ENCODE measurements at places on chromosomes 13 and 19.

DNA sequence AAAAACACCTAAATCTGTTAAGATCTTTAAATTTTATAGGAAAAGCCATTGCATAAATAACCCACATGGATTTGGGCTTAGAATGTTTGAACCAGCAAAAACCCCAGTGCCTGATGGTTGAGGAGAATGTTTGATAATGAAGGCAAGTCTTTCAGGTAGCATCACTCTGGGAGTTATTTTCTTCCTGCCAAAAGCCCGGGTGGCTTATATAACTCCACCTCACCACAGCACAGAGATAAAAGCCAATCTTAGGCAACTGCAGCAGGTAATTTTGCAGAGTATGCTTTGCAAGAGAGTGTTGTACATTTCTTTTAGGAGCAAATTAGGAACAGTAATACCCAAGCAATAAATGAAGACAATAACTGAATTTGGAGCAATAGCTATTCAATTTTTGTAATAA, 7.8 kb upstream of the WASF3 start:
- no peak for DNase-seq

DNA sequence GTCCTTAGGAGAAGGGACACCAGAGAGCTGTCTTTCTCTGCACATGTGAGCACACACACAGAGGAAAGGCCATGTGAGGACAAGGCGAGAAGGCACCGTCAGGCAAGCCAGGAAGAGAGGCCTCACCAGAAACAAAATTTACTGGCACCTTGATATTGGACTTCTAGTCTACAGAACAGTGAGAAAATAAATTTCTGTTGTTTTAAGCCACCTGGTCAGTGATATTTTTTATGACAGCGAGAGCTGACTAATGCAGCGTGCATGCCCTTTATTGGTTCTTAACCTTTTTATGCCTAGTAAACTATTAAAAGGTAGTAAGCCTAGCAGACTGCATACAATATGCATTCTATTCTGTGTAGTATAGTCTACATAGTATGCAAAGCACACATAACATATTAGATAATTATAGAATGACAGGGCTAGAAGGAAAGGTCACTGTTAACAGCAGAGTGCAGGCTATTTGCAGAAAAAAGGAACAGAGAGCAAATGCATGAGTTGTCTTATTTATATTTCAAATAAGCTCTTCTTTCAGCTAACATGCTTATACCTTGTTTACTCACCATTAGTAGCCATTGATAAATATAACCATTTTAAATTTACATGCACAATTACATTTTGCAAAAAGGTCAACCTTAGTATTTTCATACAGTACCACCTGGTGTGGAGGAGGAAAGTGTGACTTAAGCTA, 25.2 kb upstream of the KATNAL1 start:
- no peak for DNase-seq

DNA sequence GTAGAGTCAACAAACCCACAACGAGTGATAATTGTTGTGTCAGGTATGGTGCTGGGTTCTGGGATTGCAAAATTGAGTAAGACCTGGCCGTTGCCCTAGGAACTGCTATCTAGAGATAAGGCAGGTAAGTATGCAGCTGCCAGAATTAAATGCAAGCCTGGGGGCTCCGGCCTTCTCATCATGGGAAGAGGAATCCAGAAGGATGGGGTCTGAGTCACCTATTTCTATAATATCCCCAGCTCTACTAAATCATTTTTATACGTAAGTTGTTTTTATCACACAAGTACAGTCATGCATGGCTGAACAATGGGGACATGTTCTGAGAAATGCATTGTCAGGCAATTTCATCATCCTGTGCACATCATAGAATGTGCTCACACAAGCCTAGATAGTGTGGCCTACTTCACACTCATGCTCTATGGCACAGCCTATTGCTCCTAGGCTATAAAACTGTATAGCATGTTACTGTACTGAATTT, 203.0 kb downstream of the KLF5 start:
- no peak for DNase-seq

DNA sequence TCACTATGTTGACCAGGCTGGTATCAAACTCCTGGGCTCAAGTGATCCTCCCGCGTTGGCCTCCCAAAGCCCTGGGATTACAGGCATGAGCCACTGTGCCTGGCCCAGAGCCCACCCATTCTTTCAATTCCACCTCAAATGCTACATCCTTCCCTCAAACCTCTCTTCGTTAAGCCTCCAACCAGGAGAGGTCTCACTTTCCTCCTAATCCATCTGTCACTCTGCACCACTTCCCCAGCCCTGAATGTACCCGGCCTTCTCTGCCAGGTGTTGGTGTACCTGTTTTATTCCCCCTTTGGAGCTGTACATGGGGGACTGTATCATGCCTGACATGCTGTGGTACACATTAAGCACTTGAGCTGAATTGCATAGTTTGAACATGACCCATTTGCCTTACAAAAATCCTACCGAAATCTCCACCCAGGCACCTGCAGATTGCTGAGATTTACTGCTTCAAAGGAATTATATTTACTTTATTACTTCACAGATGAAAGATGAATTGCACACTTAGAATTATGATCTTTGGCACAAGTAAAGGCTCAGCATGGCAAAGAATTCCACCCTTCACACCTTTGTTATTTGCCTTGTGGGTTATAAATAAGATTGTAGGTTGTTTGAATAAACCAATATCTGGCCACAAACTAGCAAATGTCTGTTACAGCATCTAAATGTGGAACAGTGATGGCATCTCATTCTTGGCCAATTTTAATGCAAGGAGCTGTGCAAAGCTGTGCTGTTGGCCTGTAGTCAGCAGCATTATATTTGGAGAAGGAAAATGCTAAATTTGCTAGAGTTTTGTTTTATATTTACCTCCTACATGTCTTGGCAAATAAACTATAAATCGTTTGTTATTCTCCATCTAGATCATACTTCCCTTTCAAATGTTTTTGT, 15.6 kb upstream of the WASF3 start:
- DNase-seq, result no peak

DNA sequence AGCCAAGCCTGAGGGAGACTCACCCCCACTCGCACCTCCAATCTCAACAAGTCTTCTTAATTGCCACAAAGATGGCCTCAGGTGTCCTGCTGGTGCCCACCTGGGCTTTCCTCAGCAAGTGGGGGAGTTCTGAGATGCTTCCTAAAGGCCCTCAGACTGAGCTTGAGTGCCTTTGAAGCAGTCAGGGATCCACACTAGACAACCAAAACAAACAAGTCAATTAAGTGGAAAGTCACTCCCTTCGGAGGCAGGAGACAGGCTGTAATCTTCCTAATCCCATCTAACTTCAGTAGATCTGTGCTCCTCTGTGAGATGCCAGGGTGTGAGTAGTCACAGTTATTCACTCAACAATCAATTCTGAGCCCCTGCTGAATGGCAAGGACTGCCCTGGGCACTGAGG, 68.3 kb upstream of the SERP2 start:
- DNase-seq, result no peak

DNA sequence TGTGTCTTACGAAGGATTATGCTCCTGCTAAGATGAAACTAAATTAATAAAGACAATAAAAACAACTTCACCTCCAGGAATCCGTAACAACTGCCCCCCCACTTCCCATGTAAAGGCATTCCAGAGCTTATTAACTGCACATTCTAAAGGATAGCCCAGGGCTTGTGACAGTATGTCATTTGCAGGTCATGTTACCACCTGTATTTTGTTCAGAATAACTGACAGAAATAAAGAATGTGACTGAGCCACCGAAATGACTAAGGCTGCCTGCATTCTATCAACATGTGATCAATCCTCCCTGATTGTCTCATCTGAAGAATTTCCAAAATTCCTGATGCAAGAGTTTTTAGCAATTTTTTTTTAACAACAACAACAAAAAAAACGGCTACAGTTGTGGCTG, 117.2 kb downstream of the MIPEP start:
- DNase-seq, result no peak

- DNase-seq, result no peak
These were observed 97.7 kb downstream of the GNG7 start for GRCh38 chr19:2604747-2605329.

DNA sequence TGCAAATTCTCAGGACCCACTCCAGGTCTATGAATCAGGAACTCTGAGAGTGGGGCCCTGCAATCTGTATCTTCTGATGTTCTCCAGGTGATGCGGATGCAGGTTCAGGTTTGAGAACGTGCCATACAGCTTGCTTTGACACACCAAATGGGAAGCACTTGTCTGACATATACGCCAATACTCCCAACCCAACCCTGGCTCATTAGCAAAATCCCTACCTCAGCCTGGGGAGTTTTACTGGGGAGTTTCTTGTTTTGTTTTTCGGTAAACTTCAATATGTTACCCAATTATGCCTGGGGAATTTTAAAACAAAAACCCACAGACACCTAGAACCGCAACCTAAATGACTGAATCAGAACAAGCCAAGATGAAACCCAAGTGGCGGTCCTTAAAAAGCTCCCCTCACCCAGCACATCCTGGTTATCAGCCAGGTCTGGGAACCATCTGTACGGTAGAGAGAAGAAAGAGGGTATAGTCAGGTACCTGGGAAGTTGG, 41.2 kb downstream of the ABCC4 start:
- DNase-seq, result no peak

DNA sequence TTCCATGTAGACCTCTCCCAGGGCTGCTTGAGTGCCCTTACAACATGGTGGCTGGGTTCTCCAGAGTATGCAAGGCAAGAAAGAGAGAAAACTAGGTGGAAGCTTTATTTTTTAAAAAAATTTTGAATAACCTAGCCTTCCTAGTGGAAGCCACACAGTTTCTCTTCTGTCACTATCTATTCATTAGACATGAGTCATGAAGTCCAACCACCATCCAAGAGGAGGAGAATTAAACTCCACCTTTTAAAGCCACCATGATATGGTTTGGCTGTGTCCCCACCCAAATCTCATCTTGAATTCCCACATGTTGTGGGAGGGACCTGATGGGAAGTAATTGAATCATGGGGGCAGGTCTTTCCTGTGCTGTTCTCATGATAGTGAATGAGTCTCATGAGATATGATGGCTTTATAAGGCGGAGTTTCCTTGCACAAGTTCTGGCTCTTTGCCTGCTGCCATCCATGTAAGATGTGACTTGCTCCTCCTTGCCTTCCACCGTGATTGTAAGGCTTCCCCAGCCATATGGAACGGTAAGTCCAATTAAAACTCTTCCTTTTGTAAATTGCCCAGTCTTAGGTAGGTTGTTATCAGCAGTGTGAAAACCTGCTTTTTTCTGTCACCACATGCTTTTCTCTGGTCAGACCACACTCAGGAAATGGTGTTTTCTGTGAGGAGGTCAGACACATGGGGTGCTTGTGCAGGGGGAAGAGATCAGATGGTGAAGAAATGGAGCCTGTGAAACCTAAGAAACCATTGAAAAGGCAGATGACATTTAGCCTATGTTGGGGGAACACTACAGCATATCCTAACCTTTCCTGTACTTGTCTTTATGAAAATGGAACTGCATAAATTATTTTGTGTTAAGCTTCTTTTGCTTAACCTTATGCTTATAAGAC, 57.7 kb downstream of the ANKRD10 start:
- no peak for DNase-seq

DNA sequence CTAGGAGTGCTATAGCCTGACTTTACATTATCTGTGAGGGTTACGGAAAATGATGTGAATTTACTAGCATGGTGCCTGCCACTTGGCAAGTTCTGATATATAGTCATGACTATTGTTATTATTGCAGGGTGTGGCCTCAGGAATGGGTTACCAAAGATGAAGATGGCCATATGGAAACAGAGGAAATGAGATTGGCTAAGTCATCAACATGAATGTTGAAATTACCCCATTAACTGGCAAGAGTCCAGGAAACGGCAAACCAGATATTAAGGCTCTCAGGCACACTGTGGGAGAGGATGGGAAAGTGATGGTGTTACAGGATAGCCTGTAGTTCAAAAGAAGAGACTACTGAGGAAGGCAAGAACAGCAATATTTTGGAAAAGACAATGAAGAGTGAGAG, 183.3 kb downstream of the KCNRG start:
- DNase-seq, result no peak

- no peak for DNase-seq
These were observed 193.3 kb downstream of the PCDH9 start for GRCh38 chr13:67036699-67037457.

- DNase-seq, result no peak
These were observed 85.7 kb downstream of the TM9SF2 start for GRCh38 chr13:99587021-99587420.

- DNase-seq, result no peak
These were observed 5.6 kb downstream of the PDX1 start for GRCh38 chr13:27925220-27925991.

DNA sequence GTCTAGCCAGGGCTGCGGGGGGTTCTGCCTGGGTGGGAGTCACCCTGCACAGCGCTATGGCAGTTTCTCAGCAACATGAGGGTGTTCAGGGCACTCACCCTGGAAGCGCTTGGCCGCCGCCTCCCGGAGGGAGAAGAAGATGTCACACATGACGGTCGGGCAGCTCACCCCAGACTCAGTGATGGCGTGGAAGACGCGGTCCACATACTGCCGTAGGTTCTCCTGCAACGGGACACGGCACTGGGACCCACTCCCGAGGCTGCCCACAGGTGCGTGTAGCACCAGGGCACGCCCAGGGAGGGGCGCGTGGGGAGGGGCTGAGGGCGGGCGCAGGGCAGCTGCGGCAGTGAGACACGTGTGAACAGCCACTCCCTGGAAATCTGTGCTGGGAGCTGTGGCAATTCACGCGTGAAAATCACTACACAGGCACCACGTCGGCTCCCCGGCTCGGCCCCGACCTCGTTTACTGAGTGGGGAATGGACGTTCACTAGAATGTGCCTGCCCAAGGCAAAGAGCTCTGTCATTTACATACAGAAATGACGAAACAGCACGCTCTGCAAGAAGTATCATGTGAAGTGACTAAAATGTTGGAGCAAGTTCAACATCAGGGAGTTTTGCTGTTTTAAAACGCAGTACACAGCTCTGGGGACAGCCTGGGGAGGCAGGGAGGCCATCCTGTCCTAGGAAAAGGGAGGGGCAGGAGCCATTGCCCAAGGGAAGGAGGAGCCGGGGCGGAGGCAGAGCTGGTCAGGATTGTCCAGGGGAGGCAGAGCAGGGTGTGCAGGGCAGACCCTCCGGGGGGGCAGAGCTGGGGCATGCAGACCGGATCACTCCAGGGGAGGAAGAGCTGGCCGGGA, 41.5 kb upstream of the C13orf46 start:
- DNase-seq, result no peak

DNA sequence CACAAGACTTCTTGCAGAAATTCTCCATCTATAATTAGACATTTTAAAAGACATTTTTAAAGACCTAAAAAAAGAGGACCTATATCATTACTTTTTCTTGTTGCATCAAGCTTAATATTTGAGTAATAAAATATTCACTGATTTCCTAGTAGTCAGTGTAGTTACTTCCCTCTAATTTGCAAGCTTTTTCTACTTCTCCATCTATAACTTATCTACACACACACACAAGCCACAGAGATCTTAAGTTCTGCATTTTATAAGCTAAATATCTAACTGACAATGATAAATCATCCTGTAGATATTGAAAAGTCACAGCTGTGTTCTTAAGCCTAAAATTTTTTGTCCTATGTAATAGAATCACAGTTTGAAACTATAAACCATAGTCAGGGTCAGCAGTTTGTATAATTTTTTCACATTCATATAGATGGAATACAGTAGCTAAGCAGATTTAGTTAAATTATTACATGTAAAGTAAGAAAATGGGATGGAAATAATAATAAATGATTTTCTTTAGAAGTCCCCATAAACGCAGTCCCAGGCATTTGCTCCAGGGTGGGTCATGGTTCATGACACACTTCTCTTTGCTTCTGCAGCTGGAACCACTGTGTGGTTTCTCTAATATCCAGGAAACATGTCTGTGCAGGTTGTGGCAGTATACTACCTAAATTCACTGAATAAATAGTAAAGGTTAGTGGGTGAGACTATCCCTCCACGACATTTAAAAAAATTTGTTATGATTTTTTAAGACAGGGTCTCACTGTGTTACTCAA, 60.2 kb downstream of the ESD start:
- DNase-seq, result no peak
